Natural killer cell (primary cell): ENCODE measurements at places on chromosomes 3 and 15. TPM values are rescaled to one million over a fixed set of nuclear protein-coding genes. Genes with fewer than 3 reads are reported as not detected.

DNA sequence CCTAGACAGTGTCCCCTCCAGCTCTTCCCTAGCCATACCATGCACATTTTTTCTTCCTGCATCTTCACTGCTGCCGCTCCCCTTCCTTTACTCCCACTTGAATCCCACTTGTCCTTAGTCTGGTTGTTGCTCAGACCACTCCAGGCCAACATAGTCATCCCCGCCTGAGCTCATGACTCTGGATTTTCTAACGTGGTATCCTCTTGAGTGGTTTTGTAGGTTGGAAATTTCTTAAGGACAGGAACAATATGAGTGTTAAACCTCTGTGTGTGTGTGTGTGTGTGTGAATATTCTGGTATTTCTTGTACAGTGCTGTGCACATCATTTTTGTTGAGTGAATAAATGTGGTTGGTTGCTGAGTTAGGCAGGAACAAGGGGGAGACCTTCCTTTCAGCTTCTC lies 3.1 kb downstream of the BAHD1 start:
- DNase-seq = no peak

ASB14 gene
- total RNA-seq = not detected

DNA sequence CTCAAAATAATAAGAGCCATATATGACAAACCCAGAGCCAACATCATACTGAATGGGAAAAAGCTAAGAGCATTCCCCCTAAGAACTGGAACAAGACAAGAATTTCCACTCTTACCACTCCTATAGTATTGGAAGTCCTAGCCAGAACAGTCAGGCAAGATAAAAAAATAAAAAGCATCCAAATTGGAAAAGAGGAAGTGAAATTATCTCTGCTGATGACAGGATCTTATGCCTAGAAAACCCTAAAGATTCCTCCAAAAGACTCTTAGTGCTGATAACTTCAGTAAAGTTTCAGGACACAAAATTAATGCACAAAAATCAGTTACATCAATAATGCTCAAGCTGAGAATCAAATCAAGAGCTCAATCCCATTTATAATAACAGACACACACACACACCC lies 45.9 kb upstream of the SLC2A2 start:
- no peak for DNase-seq

GRCh38 chr15:93217343-93217742 lies 128.3 kb upstream of the RGMA start:
- DNase-seq = no peak

DNA sequence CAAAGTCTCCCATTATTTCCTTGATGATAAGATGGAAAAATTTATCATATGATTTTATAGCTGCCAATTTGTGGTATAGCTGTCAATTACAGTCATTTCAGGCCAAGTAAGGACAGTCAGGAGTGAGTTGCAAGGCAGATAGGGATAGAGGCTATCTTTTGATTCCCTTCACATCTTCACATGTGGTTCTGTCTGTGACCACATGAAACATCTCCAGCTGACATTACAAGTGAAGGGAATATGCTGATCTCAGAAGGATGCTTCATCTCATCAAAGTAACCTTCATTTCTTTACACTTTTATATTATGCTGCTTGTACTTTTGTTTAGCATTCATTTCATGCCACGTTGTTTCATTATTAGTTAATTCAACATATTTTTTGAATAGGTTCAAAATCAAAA lies 136.9 kb upstream of the CFAP20DC start:
- no peak for DNase-seq

- no peak for DNase-seq
Observed at GRCh38 chr3:24496529-24497482, 2.2 kb upstream of the THRB start.

DNA sequence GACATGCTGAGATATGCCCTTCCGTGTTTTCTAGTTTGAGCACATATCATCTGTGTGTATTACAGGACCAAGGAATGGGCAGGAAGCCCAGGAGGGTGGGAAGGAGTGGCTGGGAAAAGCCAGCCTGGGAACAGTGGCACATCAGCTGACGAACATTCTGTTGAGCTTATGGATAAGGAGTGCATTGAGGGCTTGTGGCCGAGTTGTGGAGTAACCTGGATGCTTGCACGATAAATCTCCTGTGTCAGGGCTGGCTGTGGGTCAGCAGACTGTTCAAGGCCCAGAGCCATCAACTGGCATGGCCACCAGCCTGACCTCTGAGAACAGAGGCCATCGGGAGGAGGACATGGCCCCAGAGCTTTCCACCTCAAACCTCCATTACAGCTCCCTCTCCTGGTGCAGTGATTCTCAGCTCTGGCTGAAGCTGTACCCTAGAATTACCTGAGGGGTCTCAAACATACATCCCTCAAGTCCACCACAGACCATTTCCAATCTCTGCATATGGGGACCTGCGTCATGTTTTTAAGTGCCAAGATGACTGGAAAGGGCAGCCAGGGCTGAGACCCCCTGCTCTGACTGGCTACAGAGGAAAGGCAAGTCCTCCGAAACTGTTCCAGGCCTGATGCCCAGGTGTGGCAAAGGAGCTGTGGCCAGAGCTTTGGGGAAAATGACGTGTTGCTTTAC lies 4.8 kb upstream of the VILL start:
- DNase-seq = no peak

GRCh38 chr15:84023636-84024035 lies 211.9 kb upstream of the GOLGA6L4 start:
- DNase-seq = no peak

GRCh38 chr15:74907163-74907870 lies 666 bp upstream of the FAM219B start:
- no peak for DNase-seq

- DNase-seq = peak; percentile 25
Observed at GRCh38 chr15:91289324-91289723, 189.3 kb downstream of the SV2B start.

GRCh38 chr15:38226608-38227266 lies 25.9 kb upstream of the SPRED1 start:
- DNase-seq = no peak

GRCh38 chr15:57873564-57874209 lies 167.2 kb downstream of the POLR2M start:
- DNase-seq = no peak

DNA sequence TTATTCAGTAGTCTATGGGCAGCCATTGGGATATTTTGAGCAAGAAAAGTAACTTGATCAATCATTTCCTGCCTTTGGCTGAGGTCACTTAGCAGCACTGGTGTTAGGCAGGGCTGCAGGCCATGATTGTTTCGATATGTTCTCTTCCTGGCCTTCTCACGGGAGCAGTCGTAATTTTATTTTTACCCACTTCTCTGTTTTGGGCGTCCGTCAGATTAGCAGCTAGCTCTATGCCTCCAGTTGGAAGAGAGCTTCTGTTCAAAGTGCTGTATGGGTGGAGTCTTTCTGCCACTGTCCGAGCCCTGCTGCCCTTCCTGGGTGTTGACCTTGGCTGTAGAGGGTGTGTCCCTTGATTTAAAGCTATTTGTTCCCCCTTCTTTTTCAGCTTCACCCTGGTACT lies 123.4 kb upstream of the ROPN1 start:
- DNase-seq = no peak

DNA sequence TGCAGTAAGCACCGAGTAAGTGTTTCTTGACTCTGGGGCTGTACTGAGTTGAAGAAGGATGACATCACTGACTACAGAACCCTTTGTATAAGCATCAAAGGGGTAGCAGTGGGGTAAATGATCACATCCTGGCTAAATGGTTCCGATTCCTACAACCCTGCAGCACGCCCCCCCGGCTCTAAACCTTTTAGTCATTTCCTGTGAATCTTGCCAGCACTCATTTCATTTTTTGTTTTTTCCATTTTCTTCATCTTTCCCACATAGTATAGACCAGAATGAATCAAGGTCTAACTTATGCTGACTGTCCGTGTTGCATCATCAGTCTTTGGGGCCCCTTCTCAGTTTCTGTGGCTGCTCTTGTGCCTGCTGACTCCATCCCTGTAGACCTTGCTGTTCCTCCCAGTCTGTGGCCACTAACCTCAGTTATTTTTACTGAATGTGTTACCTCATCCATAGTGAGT lies 383.1 kb upstream of the TPRG1 start:
- peak; percentile 64 for DNase-seq

- DNase-seq = no peak
Observed at GRCh38 chr3:187263270-187263669, 28.3 kb downstream of the MASP1 start.

GRCh38 chr3:122313281-122313680 lies 11.8 kb upstream of the CSTA start:
- no peak for DNase-seq

IFT80 gene
- total RNA-seq = 22.9 TPM

DNA sequence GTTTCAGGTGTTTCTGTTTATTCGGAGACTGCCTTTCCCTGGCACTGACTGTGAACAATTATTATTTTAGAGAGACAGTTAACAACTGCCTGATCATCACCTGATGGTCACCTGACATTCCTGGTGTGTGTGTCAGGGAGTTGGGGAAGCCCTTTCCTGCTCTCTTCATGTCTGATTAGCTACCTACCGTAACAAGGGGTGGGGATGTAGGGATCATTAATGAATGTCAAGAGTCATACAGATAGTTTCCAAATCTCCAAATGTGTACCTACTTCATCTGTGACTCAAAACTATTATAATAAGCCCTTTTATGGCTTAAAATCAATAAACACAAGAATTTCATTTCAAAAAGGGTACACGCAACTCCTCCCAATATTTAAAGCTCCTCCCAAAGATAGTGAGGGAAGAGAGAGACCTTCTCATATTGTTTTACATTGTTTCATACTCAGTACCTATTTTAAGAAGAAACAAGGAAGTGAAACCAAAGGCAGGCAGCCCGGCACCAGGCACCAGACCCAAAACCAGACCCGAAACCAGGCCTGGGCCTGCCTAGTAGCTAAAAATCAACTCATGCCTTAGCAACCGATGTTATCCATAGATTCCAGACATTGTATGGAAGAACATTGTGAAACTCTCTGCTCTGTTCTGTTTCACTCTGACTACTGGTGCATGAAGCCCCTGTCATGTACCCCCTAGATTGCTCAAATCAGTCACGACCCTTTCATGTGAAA lies 844.9 kb upstream of the ALCAM start:
- no peak for DNase-seq

- no peak for DNase-seq
Observed at GRCh38 chr3:153026026-153026425, 136.0 kb upstream of the RAP2B start.

DNA sequence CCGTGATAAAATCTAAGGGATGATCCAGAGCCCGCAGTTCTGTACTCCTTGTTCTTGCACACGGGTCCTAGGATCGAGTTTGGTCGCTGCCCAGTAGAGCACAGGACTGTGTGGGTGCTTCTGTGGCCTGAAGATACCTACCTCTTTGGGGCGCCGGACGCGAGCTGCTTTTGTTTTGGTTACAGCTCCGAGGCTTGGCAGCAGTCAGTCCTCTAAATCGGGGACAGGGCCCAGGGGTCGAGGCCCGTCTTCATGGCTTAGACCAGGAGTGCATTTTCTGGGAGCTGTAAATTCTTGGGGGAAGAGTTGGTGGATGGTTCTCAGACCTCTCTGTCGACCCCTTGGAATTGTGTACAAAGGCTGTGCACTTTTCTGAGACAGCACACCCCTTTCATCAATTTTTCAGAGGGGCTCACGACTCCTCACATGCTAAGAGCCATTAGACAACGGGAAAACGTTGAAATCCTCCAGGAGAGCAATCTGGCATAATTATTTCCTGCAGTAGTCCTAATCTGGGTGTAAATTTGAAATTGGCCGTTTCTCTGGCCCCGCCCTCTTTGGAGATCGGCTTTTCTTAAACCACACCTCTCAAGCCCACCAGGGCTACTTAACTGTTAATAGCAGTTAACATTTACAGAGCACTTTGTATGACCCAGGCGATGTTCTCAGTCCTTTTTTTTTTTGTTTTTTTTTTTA lies 928 bp downstream of the CEP97 start:
- peak; percentile 27 for DNase-seq

SPTBN5 gene
- total RNA-seq = 5.2 TPM

DNA sequence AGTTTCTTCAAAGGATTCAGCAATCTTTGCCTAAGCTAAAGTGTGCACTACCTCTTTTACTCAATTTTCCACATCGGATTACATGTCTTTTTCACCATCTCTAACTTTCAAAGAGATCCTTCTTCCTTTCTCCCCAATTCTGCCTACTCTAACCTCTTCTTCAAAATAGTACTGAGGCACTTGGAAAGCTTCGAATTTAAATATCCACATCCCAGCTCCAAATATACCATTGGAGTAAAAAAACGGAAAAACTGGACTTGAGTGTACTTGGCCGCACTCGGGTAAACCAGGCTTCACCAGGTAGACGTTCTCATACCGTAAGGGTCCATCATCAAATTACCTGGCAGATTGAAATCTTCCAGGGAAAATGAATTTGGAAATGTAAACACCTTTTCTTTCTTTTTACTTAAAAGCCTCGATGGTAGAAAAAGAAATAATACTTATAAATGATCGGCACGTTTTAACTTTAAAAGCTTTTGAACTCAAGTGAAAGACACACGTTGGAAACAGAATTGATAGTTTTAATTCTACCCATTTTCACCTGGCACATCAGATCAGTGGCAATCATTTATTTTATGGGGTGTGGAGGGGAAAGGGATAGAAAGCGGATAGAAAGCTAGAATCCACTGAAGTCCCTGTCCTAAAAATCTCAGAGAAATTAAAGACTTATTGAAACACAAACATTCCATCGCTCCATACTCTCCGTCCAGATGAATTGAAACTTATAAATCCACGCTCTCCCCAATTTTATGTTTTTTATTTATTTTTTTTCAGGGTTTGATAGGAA lies 8.2 kb upstream of the MEIS2 start:
- no peak for DNase-seq

- DNase-seq = no peak
Observed at GRCh38 chr3:146646261-146646660, 41.1 kb upstream of the PLSCR5 start.

DNA sequence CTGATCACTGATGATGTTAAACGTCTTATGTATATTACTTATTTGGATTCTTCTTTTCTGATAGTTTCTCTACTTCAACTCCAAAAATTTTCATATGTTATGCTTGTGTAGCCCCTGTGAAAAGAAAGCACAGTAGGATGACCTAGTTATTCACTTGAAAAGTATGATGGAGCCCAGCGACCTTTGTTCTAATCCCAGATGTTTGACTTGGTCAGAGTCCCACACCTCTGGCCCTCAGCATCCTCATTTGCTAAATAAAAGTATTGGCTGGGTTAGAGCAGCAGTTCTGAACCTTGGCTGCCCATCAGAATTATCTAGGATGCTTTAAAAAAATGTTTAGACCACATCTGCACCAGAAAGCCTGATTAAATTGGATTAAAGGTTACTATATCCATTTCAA lies 173.7 kb downstream of the ATG7 start:
- no peak for DNase-seq

- DNase-seq = no peak
Observed at GRCh38 chr15:82146990-82147461, 101.2 kb upstream of the MEX3B start.

MST1R gene
- 1.6 TPM for total RNA-seq
